ENCODE measurements at places on chromosomes 3 and 15.

GRCh38 chr3:72595376-72595775, 252.9 kb downstream of the SHQ1 start:
- H3K36me3 ChIP-seq: no peaks in the 10 kb centered on the region
- no peak for DNase-seq
- peaks cover 38% of the 10 kb centered on the region for H3K4me1 ChIP-seq

GRCh38 chr3:168847291-168847883, 751.7 kb upstream of the GOLIM4 start:
- peaks cover 17% of the 10 kb centered on the region for H3K4me1 ChIP-seq
- H3K27ac ChIP-seq: peak overlapping the region; percentile 33
- peaks cover 15% of the 10 kb centered on the region for H3K36me3 ChIP-seq
- DNase-seq: no peak
- peaks cover 3% of the 10 kb centered on the region for H3K27me3 ChIP-seq

DNA sequence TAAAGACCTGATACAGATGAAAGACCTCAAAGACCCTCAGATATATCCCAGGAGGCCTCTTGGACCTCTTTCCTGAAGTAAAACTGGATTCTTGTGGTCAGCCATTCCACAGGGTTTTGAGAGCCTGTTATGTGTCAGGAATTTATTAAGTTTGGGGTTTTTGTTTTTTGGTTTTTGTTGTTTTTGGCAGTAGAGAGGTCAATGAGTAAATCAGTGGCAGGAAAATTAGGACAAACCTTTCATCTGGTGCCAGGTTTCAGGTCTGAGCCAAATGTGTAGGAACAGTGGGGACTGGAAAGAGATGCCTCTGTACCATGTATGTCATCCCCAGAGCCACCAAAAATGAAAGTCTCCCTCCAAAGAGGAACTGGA, 520.4 kb upstream of the MDFIC2 start:
- no peak for DNase-seq
- no peaks in the 10 kb centered on the region for H3K36me3 ChIP-seq
- H3K4me1 ChIP-seq: peaks cover 22% of the 10 kb centered on the region
- H3K4me3 ChIP-seq: no peak overlapping the region
- H3K27me3 ChIP-seq: no peaks in the 10 kb centered on the region

DNA sequence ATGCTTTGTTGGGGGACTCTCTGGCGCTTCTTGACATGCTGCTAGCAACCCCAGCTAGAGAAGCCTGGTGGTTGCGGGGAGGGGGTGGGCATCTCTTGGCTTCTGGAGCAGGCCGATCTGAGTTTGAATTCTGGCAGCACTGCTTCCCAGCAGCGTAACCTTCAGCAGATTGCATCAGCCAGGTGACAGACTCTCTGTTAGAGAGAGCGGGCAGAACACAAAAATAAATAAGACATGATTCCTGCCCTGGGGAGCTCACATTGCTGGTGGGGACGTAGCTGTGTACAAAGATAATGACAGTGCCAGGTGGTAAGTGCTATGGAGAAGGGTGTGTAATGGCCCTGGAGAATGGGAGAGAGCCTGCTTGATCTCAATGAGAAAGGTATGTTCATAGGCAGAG, 87.4 kb downstream of the THSD4 start:
- H3K27ac ChIP-seq: no peak overlapping the region
- peaks cover 26% of the 10 kb centered on the region for H3K4me1 ChIP-seq
- DNase-seq: no peak
- H3K36me3 ChIP-seq: no peaks in the 10 kb centered on the region
- no peaks in the 10 kb centered on the region for H3K27me3 ChIP-seq
- no peak overlapping the region for H3K4me3 ChIP-seq

DNA sequence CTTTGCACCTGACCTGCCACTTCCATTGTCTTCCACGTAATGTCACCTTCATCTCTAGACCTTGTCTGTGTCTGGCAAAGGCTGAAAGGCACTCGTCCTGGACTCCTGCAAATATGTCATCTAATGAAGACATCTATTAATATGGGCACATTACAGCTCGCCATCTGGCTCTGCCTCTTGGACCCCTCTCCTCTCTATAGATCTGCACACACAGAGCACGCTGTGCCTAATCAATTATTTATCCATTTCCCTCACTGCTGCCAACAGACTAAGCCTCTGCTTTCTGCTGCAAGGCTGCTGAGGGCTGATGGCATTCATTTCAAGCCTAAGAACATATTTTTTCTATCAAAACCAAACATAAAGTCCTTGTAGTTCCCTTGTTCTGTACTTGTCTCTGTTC, 573.0 kb downstream of the TUSC7 start:
- H3K36me3 ChIP-seq: no peaks in the 10 kb centered on the region
- peaks cover 1% of the 10 kb centered on the region for H3K27me3 ChIP-seq
- DNase-seq: no peak
- H3K4me1 ChIP-seq: peaks cover 30% of the 10 kb centered on the region
- H3K4me3 ChIP-seq: no peak overlapping the region
- no peak overlapping the region for H3K27ac ChIP-seq

- H3K27me3 ChIP-seq: no peaks in the 10 kb centered on the region
- no peaks in the 10 kb centered on the region for H3K36me3 ChIP-seq
- DNase-seq: no peak
- H3K4me3 ChIP-seq: no peak overlapping the region
These were observed 270.3 kb downstream of the IL5RA start for GRCh38 chr3:2839876-2840275.

GRCh38 chr3:171901615-171902312, 58.6 kb downstream of the TMEM212 start:
- H3K4me3 ChIP-seq: no peak overlapping the region
- H3K36me3 ChIP-seq: peaks cover 1% of the 10 kb centered on the region
- H3K4me1 ChIP-seq: peaks cover 21% of the 10 kb centered on the region

GRCh38 chr3:62109534-62109933, 263.8 kb downstream of the FEZF2 start:
- peaks cover under 1% of the 10 kb centered on the region for H3K4me1 ChIP-seq
- peaks cover 13% of the 10 kb centered on the region for H3K36me3 ChIP-seq
- H3K27ac ChIP-seq: no peak overlapping the region
- H3K27me3 ChIP-seq: no peaks in the 10 kb centered on the region
- no peak overlapping the region for H3K4me3 ChIP-seq

GRCh38 chr3:151580591-151580990, 119.7 kb upstream of the IGSF10 start:
- H3K4me3 ChIP-seq: no peak overlapping the region
- H3K4me1 ChIP-seq: peaks cover 27% of the 10 kb centered on the region
- DNase-seq: no peak
- H3K27me3 ChIP-seq: no peaks in the 10 kb centered on the region

- H3K4me3 ChIP-seq: no peak overlapping the region
- H3K4me1 ChIP-seq: no peaks in the 10 kb centered on the region
- H3K36me3 ChIP-seq: no peaks in the 10 kb centered on the region
- no peak for DNase-seq
These were observed 405.3 kb downstream of the VPS13C start for GRCh38 chr15:61654918-61655317.

DNA sequence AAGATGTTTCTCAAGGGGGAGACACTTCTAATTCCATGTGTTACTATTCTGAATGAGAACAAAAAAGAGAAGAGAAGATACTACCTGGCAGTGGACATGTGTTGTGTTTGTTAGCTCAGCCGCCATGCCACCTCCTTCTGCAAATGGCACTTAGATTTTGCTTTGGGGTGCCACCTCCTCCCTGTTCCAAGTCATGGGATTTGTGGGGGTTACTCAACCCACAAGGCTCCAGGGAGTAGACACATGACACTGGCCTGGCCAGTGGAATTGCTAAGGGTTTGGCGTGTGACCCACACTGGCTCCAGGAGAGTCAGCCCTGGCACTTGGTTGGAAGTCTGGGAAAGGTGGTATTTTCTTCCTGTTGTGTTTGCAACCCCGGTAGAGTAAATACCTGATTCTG, 129.1 kb downstream of the ZNF621 start:
- no peak for DNase-seq
- H3K27ac ChIP-seq: no peak overlapping the region
- H3K4me3 ChIP-seq: no peak overlapping the region
- peaks cover 5% of the 10 kb centered on the region for H3K27me3 ChIP-seq
- no peaks in the 10 kb centered on the region for H3K36me3 ChIP-seq

GRCh38 chr3:197736010-197736490, 654 bp downstream of the RUBCN start:
- peaks cover 20% of the 10 kb centered on the region for H3K4me1 ChIP-seq
- H3K36me3 ChIP-seq: no peaks in the 10 kb centered on the region

- H3K27me3 ChIP-seq: peaks cover 30% of the 10 kb centered on the region
- no peaks in the 10 kb centered on the region for H3K4me1 ChIP-seq
- H3K4me3 ChIP-seq: no peak overlapping the region
These were observed 76.6 kb downstream of the CNTN3 start for GRCh38 chr3:74537857-74538256.

DNA sequence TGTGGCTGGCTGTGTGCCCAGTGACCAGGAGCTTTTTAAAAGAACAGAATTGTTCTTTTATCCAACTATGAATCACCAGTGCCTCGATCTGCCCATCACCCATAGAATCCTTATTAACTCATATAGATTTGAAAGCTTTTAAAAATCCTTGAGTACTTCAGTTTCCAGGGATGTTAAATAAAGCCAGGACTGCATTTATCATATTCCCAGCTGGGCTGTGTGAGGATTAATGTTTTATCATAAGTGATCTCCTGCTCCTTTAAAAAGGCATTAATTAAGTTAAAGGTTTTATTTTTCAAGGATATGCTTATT, 234.0 kb downstream of the MYRIP start:
- peaks cover 3% of the 10 kb centered on the region for H3K4me1 ChIP-seq
- peaks cover 3% of the 10 kb centered on the region for H3K27me3 ChIP-seq
- no peak overlapping the region for H3K27ac ChIP-seq
- no peak overlapping the region for H3K4me3 ChIP-seq
- no peaks in the 10 kb centered on the region for H3K36me3 ChIP-seq

- no peaks in the 10 kb centered on the region for H3K27me3 ChIP-seq
- H3K4me3 ChIP-seq: no peak overlapping the region
- DNase-seq: no peak
- no peaks in the 10 kb centered on the region for H3K36me3 ChIP-seq
- H3K27ac ChIP-seq: no peak overlapping the region
- no peaks in the 10 kb centered on the region for H3K4me1 ChIP-seq
These were observed 23.4 kb upstream of the SLC2A2 start for GRCh38 chr3:171049861-171050444.

GRCh38 chr15:68603951-68604350, 25.2 kb downstream of the CORO2B start:
- H3K27ac ChIP-seq: no peak overlapping the region
- peaks cover 32% of the 10 kb centered on the region for H3K4me1 ChIP-seq
- no peaks in the 10 kb centered on the region for H3K27me3 ChIP-seq
- no peak overlapping the region for H3K4me3 ChIP-seq
- DNase-seq: no peak

DNA sequence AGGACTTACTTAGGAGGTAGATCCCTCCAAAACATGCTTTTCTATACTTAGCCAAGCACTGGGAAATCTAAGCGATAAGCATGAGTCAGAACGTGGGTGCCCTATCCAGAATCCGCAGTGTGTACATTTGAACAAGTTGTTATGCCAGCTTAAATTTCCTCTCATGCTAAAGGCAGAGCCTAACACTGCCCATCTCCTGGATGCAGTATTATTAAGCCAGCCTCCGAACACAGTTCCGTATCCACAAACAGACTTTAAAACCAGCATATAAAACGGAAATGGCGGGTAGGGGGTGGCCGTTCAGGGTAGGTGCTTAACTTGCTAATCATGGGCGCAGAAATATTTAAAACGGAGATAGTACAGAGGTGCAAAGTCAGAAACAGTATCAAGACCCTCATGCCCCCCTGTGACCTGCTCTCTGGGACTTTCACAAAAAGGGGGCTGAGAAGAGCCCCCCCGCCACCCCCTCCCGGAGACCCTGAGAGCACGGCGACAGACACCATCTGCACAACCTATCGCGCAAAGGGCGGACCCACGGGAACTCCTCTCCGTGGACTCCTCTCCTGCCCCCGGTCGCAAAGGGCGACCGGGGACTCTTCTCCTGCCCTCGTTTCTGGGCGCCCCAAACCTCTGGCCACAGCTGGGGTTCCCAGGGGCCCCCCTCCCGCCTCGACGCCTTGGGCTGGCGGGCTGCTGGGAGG, 889 bp upstream of the LRRIQ4 start:
- peaks cover 10% of the 10 kb centered on the region for H3K36me3 ChIP-seq
- no peaks in the 10 kb centered on the region for H3K27me3 ChIP-seq
- no peak for DNase-seq
- peaks cover 22% of the 10 kb centered on the region for H3K4me1 ChIP-seq
- peak overlapping the region; percentile 90 for H3K27ac ChIP-seq

- DNase-seq: peak; percentile 55
- peak overlapping the region; percentile 91 for H3K27ac ChIP-seq
- peak overlapping the region; percentile 18 for H3K4me3 ChIP-seq
These were observed 57.8 kb downstream of the CDC25A start for GRCh38 chr3:48130321-48130904.

GRCh38 chr3:79184251-79184650, 583.5 kb downstream of the ROBO1 start:
- DNase-seq: no peak
- peaks cover 6% of the 10 kb centered on the region for H3K4me1 ChIP-seq
- H3K36me3 ChIP-seq: no peaks in the 10 kb centered on the region
- H3K27me3 ChIP-seq: no peaks in the 10 kb centered on the region
- H3K27ac ChIP-seq: no peak overlapping the region
- H3K4me3 ChIP-seq: no peak overlapping the region

- peaks cover 71% of the 10 kb centered on the region for H3K36me3 ChIP-seq
- no peak overlapping the region for H3K4me3 ChIP-seq
- no peak for DNase-seq
- no peak overlapping the region for H3K27ac ChIP-seq
- no peaks in the 10 kb centered on the region for H3K27me3 ChIP-seq
These were observed 81.7 kb downstream of the MSL2 start for GRCh38 chr3:136114421-136114820.

- H3K4me3 ChIP-seq: no peak overlapping the region
- no peak for DNase-seq
- no peak overlapping the region for H3K27ac ChIP-seq
- no peaks in the 10 kb centered on the region for H3K27me3 ChIP-seq
- H3K4me1 ChIP-seq: no peaks in the 10 kb centered on the region
These were observed 9.9 kb upstream of the KLHL25 start for GRCh38 chr15:85804481-85805170.

GRCh38 chr15:82177291-82178010, 85.1 kb downstream of the EFL1 start:
- H3K4me1 ChIP-seq: peaks cover 16% of the 10 kb centered on the region
- H3K4me3 ChIP-seq: no peak overlapping the region
- H3K27ac ChIP-seq: peak overlapping the region; percentile 55
- DNase-seq: no peak
- H3K27me3 ChIP-seq: no peaks in the 10 kb centered on the region
- H3K36me3 ChIP-seq: no peaks in the 10 kb centered on the region

Measured in mesothelial cell of epicardium (in vitro differentiated cells).